ENCODE measurements at places on chromosomes 16 and 17.

GRCh38 chr16:68960910-68961309 lies 117.6 kb downstream of the TANGO6 start:
- DNase-seq = no peak

- DNase-seq = no peak
Observed at GRCh38 chr17:47376247-47376646, 52.5 kb downstream of the EFCAB13 start.

GRCh38 chr17:43368740-43369506 lies 29.9 kb upstream of the ARL4D start:
- DNase-seq = no peak

GRCh38 chr16:76614269-76614668 lies 337.1 kb downstream of the CNTNAP4 start:
- DNase-seq = no peak

- DNase-seq = no peak
Observed at GRCh38 chr16:49740256-49740655, 115.7 kb downstream of the ZNF423 start.
